ENCODE measurements at places on chromosomes 6 and 20. TPM values are rescaled to one million over a fixed set of nuclear protein-coding genes. Genes with fewer than 3 reads are reported as not detected.
A peak's percentile ranks its signal among the peaks of the same experiment; 100 is the strongest.

GRCh38 chr6:90315354-90315950 lies 18.8 kb upstream of the BACH2 start:
- H3K36me3 ChIP-seq, result no peaks in the 10 kb centered on the region
- H3K27me3 ChIP-seq, result no peaks in the 10 kb centered on the region

- no peak for DNase-seq
- H3K4me1 ChIP-seq, result no peaks in the 10 kb centered on the region
- H3K27me3 ChIP-seq, result no peaks in the 10 kb centered on the region
- H3K27ac ChIP-seq, result no peak overlapping the region
- no peak overlapping the region for H3K4me3 ChIP-seq
- H3K36me3 ChIP-seq, result peaks cover 10% of the 10 kb centered on the region
Observed at GRCh38 chr20:51467956-51468626, 74.4 kb downstream of the NFATC2 start.

DNA sequence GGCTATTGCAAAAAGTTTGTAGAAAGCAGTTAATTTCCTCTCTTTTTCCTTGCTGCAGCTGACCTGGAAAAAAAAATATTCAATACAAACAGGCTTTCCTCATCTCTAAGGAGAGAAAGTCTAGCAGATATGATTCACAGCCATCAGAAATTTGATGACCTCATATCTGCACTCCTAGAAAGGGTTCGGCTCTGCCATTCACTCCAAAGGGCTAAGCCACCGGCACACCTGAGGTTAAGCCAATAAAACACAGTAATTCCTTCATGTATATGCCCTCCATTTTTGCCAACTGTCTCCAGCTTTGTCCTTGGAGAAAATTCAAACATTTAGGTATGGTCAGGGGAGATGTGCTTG lies 18.7 kb upstream of the LY86 start:
- DNase-seq, result no peak
- no peaks in the 10 kb centered on the region for H3K4me1 ChIP-seq
- no peak overlapping the region for H3K4me3 ChIP-seq
- no peaks in the 10 kb centered on the region for H3K36me3 ChIP-seq
- no peaks in the 10 kb centered on the region for H3K27me3 ChIP-seq
- no peak overlapping the region for H3K27ac ChIP-seq

DNA sequence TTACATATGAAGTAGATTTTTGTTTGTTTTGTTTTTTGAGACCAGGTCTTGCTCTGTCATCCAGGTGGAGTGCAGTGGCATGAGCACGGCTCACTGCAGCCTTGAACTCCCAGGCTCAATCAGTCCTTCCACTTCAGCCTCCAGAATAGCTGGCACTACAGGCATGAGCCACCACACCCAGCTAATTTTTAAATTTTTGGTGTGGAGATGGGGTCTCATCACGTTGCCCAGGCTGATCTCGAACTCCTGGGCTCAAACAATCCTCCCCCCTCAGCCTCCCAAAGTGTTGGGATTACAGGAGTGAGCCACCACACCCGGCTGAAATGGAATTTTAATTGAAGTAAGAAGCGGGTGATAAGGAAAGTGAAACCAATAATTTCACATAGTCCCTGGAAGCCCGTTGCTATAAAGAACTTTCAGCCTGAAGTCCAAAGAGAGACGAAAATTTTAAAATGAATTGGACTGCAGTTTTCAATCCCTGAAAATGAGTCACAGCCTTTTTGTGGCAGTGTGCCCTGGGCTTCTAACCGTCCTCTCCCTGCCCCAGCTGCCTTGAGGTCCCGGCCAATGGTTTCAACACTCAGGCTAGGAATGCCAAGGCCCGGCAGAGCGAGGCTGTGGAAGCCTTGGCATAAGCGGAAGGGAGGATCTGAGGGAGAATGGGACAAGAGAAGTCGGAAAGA lies 757 bp downstream of the RAET1E start:
- DNase-seq, result peak; percentile 79
- peaks cover 6% of the 10 kb centered on the region for H3K4me1 ChIP-seq
- H3K27me3 ChIP-seq, result no peaks in the 10 kb centered on the region
- no peak overlapping the region for H3K4me3 ChIP-seq
- no peaks in the 10 kb centered on the region for H3K36me3 ChIP-seq

C6orf163 gene
- total RNA-seq, result 1.4 TPM

Data from heart right ventricle (tissue), 16 donors.